ENCODE measurements at places on chromosomes 12 and 14.

DNA sequence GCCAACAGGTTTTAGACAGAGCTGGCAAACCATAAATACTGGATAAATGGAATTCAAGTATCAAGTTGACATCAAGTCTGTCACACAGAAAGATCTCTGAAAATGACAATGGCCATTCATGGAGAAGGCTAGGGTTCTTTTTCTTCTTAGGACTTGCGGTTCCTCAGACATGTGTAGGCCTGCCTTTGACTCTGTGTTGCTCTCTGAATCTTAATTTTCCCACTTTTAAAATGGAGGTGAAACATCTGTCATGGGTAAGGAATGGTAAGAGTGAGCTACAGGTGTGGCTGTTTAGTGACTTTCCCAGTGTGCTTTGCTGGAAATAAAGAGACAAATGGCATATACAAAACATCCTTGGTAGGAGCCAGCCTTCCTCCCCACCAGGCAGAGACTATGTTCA is 79.2 kb downstream of the PTCSC3 start:
- DNase-seq, result no peak

DNA sequence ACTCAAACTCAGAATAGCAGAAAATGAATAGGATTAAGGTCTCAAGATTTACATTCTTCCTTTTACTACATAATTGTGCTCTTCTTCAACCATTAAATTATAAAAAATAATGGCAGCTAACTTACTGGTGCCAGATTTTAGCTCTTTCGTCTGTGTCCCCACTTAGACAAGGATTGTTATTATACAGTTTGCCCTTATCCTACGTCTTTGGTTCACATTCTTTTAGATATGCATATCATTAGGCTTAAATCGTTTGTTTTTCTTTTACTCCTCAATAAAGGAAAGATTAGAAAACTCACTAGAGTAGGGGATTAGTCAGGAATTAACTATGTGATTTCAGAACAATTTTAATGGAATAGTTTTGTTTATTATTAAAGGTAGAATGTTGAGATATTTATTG is 129.6 kb upstream of the GARIN2 start:
- no peak for DNase-seq

DNA sequence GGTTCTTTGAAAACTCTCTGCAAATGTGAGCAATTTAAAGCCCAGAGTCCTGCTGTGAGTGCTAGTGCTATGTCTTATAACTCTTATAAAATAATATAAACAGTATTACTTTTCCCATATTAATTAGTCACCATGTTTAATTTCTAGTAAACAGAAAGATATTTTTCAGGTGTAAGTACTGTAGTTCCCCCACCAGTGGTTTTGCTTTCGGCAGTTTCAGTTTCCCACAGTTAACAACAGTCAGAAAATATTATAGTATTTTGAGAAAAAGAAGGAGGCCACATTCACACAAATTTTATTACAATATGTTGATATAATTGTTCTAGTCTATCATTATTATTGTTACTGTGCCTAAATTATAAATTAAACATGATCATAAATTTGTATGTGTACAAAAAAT is 800.5 kb downstream of the LRFN5 start:
- DNase-seq, result no peak

- no peak for DNase-seq
Observed at GRCh38 chr12:51815571-51815970, 32.9 kb downstream of the FIGNL2 start.

- DNase-seq, result no peak
Observed at GRCh38 chr14:103974575-103974974, 32.2 kb upstream of the RD3L start.

DNA sequence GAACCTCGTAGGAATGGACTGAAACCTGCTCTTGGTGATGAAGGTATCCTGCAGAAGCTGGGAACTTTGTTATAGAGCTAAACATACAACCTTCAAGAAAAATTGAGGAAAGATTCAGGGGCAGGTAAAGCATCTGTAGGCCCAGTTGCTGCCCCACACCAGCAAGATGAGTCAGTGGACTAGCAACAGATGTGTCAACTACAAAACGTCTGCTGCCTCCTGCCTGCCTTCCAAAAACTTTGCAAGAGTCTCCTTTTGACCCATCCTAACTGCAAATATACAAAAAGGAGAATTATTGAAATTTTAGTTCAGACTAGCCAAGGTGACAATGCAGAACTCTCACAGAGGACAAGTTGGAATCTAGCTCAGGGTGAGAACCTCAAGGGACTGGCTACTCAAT is 60.9 kb upstream of the TMTC1 start:
- no peak for DNase-seq

DNA sequence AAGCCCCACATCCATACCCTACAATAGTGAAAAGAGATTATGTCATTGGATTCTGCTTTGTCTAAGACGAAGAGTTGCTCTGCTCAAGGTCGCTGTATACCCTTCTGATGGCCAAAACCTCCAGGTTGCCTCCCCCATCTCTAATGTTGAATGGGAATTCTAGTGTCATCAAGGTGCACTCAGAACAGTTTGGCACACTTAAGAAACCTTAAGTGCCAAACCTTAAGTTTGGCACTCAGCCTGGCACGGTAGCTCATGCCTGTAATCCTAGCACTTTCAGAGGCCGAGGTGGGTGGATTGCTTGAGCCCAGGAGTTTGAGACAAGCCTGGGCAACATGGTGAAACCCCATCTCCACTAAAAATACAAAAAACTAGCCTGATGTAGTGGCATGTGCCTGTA is 1245.6 kb upstream of the SEL1L start:
- DNase-seq, result no peak

GRCh38 chr14:24705840-24706239 is 71.8 kb upstream of the GZMB start:
- DNase-seq, result no peak

GRCh38 chr14:103395244-103395643 is 10.0 kb downstream of the MARK3 start:
- DNase-seq, result no peak

- no peak for DNase-seq
Observed at GRCh38 chr12:22525426-22525825, 18.9 kb downstream of the C2CD5 start.

DNA sequence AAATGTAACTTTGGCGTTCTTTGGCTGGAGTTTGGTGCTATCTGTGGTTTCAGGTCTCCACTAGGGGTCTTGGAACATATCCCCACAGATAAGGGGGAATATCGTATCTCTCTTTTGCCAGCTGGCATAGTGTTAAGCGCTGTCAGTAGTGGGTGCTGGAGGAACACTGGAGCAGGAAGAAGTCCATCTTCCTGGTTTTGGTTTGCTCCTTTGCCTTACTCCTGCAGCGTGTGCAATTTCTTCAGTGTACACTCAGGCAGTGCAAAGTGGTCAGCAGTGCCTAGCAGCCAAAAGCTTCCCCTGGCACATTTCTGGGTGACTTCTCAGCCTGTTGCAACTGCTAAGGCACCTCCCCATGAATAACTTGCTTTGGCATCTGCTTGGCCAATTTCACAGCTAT is 11.7 kb upstream of the RIPK3 start:
- DNase-seq, result no peak

DNA sequence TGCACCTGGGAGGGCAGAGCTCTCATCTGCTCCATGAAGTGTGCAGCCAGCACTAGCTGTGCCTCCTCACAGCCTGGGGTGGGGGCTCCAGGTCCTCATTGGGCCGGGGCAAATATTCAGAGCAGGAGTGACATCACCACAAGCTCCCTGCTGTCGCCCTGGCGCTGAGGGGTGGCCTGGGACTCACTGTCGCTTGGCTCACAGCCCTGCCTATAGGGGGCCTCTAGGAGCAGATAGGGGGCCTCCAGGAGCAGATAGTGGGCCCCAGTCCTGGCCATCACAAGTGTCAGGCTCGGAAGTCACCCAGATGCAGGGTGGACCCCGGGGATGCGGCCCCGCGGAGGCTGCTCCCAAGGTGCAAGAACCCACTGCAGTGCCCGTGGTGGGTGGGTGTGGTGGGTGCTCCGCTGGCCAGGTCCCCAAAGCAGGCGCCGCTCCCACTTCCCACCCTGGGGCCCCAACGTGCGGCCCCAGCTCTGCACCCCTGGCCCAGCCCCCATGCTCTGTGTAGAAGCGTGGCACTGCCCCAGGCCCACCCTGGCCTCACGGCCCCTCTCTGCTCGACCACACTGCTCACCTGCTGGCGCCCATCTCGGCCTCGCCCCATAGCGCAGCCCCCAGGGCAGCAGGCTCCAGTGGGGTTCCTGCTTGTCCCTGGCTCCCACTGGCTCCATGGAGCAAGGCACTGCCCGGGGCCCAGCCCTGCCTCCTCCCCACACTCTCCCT is 18.0 kb downstream of the SYNJ2BP start:
- no peak for DNase-seq

- DNase-seq, result no peak
Observed at GRCh38 chr14:21162081-21162480, 6.2 kb upstream of the OR5AU1 start.

GRCh38 chr14:55404173-55404854 is 7.3 kb downstream of the ATG14 start:
- no peak for DNase-seq
